ENCODE measurements at places on chromosomes 2 and 18.

DNA sequence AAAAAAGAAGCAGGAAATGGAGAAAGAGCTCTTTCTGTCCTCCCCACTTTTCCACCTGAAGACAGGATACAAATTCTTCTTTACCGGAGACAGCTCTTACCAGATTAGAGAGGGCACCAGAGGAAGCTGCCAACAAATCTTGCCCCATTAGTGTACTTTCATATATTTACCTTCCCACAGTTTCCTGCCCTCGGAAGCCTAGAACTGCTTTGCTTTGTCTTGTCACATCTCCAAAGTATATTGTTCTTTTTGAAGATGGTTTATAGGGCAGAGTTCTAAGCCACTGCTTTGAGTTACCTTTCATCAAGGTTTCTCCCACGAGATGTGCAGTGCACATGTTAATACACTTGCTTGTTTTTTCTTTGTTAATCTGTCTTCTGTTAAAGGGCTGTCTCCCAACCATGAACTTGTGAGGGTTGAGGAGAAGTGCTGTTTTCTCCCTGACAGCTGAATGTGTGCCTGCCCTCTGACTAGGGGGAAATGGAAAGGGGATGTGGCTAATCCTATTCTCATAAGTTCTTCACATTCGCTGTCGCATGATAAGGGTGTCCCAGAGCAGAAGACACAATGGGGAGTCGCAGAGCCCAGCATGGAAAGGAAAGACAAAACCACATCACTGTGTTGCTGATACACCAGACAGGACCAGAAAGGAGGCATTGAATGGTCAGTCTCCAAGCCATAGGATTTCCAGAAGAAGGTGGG is 24.2 kb downstream of the CENPA start:
- no peak for DNase-seq

- no peak for DNase-seq
Observed at GRCh38 chr2:47833516-47833968, 50.6 kb downstream of the MSH6 start.

DNA sequence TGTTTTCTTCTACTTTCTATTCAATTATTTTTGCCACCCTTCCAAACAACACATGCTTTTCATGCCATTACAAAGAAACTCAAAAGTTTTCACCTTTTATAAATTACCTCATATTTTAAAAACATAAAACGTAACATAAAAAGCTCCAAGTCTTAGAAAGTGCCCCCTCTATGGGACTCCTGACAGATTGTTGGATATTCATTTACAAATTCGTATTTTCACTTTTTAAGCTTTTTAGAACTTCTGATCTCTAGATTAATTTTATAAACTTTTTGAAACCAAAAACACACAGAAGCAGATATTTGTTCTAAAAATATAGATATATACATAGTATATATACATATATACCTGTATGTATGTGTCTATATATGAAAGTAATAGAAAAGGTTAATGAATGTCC is 1.5 kb downstream of the COL5A2 start:
- DNase-seq, result peak; percentile 29

DNA sequence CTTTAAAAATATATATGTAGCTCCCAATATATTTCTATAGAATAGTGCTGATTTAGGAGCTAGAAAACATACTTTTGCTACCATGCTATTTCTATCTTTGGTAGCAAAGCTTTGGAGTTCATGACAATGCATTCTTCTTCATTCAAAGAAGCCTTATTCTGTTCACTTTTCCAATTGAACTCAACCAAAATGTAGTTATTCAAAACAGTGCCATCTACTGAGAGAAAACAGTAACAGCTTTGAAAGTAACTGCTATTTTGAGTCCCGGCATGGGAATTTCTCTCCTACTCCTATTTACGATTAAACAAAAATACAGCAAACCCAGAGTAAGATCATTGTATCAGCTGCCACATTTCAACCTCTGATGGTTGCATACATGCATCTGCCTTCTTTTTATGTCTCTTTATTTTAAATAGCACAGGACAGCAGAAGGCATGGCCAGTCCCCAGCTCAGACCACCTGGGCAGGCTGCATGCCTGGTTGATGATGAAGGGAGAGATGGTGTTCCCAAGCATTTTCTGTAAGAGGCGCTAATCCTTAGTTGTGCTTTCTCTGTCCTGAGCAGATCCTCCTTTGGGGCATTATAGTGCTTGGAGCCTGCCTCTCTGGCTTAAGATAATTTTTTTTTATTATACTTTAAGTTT is 69.7 kb upstream of the SULT1C3 start:
- DNase-seq, result peak; percentile 27

GRCh38 chr2:72956936-72957335 is 39.6 kb downstream of the EMX1 start:
- DNase-seq, result no peak

DNA sequence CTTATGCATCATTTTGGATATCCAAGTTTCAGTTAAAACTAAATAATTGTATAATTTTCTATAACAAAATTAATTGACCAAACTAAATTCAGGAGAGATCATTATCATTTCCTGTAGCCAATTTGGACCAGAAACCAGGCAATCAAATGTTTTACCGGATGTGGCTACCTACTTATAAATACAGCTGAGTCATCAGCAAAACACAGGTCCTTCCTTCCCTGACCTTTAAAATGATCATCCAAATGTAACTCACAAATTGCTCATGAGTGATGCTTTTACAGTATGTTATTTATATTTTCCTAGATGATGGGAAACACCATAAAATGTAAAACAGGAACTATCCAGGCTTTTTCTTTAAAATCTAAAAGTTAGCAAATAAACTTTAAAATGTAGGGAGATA is 133.7 kb downstream of the CBLN2 start:
- no peak for DNase-seq

Data from lung microvascular endothelial cell (primary cell).